D721Med (cell line): ENCODE measurements at places on chromosomes 5 and 9.

GRCh38 chr9:114913656-114914055, 16.7 kb downstream of the TNFSF8 start:
- DNase-seq = no peak

GRCh38 chr9:110994771-110995241, 43.5 kb downstream of the LPAR1 start:
- no peak for DNase-seq

DNA sequence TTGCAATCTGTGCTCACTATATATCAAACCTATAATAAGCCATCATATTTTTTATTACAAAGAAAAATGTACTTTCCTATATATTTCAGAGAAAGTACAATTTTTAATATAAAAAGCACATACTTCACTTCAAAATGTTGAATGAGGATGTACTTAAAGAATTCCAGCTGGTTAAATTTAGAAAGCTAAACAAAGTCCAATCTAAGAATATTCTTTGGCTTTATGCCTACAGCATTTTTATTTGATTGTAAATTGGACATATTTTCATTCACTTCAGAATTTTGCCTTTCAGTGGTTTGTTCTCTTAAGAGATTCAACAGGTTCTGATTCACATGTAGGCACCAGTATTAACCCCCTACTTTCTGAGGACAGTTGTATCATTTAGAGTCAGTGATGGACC, 533.8 kb downstream of the CAAP1 start:
- no peak for DNase-seq

GRCh38 chr9:100637787-100638186, 59.9 kb downstream of the CAVIN4 start:
- no peak for DNase-seq

- DNase-seq = no peak
Observed at GRCh38 chr5:51188001-51188591, 195.2 kb upstream of the ISL1 start.

- DNase-seq = no peak
Observed at GRCh38 chr5:168712280-168712924, 133.2 kb upstream of the PANK3 start.

DNA sequence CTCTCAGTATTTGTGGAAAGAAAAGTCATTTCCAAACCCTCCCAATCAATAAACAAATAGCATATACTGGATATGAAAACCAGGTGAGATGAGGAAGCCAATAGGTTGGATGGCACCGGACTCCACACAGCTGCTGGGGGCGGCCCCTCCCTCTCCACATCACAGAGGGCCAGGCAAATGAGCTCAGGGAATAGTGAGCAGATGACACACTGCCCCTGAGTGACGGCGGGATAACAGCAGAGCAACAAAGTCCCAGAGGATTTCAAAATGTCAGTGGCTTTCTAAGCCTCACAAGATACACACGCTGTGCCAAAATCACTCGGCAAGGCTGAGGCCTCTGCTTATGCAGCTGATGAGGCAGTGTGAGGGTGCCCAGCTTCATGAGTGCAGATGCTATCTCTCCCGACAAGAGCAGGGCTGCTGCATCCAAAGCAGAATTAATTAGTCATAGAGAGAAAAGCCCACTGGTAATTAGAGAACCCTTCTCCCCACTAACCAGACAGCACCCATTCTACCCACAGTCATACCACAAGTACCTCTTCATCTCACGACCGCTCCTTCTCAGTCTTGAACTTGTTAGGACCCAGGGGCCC, 235.0 kb upstream of the NFIL3 start:
- no peak for DNase-seq

- no peak for DNase-seq
Observed at GRCh38 chr5:134409321-134409720, 2.4 kb downstream of the CDKN2AIPNL start.

GRCh38 chr9:74498621-74499095, 1.5 kb downstream of the RORB start:
- no peak for DNase-seq

DNA sequence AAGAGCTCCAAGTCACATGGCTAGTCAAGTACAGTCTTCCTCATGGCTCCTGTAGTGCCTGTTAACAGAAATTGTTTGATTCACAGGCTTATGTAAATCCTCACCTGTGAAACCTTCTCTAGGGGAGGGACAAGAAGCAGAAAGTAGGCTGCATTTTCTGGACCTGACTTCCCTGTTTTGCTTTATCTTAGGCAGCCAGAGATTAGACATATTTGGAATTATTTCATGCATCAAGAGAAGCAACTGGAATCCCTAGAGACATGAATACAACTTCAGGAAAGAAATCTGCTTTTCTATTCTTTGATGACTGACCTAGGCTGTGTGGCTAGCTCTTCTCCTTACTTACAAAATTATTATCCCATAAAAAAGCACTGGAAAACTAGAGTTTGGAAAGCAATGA, 52.3 kb downstream of the CAST start:
- DNase-seq = no peak

- DNase-seq = no peak
Observed at GRCh38 chr9:78303377-78304062, 6.6 kb downstream of the PSAT1 start.

DNA sequence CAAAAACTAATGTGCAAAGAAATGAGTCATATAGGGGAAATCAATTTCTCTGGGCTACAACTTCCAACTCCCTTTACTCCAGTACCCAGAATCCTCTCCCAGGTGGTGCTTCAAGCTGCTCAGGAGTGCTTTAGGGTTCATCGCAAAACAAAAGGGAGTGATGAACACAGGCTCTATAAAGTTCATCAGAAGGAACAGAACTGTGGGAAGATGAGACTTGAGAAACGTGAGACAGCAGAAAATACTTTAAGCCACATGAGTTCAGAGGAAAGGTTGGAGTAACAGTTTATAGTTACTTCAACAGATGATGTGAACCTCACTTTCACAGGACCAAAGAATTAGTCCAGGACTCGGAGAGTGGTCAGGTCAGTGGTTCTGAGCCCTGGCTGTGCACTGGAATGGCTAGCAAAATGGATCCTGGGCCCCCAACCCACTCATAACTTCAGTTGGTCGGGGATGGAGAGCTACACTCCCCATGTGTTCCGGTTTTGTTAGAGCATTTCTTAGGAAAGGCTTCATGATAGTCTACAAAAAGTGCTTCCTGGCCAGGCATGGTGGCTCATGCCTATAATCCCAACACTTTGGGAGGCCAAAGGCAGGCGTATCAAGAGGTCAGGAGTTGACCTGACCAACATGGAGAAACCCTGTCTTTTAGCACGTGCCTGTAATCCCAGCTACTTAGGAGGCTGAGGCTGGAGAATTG, 4.3 kb downstream of the RPL12 start:
- DNase-seq = no peak

GRCh38 chr9:69671879-69672595, at the start of gene APBA1:
TSS of gene APBA1 (minus strand) at chr9:69672371.
- DNase-seq = no peak

DNA sequence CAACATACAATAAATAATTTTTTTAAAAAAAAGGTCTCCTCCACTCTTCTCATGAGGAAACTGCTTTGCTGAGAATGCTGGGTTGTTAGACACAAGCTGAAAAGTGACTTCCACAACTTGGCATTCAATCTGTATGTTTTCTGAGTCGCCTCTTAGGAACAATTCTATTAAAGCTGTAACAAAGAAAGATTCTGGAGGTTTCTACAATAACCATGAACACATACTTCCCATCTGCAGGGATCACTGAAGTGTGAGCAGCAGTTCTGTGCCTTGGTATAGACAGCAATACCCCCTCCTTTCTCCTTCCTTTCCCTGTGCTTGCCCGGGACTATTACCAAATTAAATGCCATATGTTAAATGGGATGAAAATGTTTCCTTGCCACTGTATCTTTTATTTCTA, 1.5 kb downstream of the DIRAS2 start:
- DNase-seq = no peak

GRCh38 chr9:123954518-123955280, 24.8 kb upstream of the DENND1A start:
- no peak for DNase-seq

GRCh38 chr5:62771341-62771740, 192.7 kb downstream of the LRRC70 start:
- DNase-seq = no peak

- DNase-seq = no peak
Observed at GRCh38 chr5:15720515-15720914, 220.5 kb downstream of the FBXL7 start.

DNA sequence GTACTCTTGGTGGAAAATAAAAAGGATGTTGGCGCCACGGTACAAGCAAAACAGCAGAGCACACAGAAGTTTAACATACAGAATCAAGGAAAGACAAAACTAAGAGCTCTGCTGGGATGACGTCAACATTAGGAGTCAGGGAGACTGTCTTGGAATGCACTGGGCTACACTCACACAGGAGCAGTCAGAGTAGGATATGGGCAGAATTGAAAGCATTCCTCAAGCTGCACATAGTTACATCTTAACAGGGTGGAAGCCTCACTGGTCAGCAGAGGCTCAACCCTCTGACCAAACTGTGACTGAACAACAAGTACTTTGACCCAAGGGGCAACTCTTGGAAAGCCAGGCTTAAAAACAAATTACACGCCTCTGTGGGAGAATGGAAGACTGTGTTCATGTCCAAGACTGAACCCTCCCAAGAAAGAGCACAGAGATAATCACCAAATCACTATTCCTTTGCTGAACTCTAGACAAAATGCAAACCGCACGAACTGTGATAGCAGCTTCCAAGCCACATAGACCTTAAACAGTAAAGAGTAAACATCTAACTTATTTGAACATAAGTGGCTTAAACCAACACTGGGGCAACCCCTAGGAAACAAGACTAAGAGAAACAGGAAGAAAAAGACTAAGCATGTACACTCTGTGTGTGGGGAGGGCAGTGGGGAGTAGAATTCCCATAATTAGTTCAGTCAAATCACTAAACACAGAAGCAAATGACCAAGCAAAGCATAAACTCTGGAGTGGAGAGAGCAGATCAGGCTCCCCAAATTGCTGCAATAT, 772.7 kb downstream of the PRELID2 start:
- DNase-seq = no peak

- no peak for DNase-seq
Observed at GRCh38 chr9:134870301-134870694, 10.3 kb upstream of the FCN2 start.

GRCh38 chr9:108696156-108696555, 159.6 kb downstream of the ACTL7B start:
- no peak for DNase-seq

GRCh38 chr9:116174347-116174746, 20.8 kb downstream of the PAPPA start:
- DNase-seq = no peak

DNA sequence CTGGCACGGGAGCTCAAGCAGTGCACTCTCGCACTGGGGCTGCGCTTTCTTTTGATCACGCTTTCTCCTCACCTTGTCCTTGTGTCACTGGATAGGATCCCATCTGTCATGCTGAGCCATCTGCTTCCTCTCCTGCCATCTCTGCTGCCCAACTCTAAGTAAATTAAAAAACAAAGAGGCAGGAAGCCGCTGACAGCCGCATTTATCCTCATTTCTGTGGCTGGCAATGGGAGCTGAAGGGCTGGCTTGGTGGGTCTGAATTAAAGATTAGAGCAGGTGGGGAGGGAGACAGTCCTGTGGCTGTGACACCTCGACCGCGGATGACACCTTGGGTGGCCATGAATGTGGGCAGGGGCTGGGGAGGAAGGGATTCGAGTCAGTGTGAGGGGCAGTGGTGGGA, 159.2 kb upstream of the ALDH1B1 start:
- no peak for DNase-seq

DNA sequence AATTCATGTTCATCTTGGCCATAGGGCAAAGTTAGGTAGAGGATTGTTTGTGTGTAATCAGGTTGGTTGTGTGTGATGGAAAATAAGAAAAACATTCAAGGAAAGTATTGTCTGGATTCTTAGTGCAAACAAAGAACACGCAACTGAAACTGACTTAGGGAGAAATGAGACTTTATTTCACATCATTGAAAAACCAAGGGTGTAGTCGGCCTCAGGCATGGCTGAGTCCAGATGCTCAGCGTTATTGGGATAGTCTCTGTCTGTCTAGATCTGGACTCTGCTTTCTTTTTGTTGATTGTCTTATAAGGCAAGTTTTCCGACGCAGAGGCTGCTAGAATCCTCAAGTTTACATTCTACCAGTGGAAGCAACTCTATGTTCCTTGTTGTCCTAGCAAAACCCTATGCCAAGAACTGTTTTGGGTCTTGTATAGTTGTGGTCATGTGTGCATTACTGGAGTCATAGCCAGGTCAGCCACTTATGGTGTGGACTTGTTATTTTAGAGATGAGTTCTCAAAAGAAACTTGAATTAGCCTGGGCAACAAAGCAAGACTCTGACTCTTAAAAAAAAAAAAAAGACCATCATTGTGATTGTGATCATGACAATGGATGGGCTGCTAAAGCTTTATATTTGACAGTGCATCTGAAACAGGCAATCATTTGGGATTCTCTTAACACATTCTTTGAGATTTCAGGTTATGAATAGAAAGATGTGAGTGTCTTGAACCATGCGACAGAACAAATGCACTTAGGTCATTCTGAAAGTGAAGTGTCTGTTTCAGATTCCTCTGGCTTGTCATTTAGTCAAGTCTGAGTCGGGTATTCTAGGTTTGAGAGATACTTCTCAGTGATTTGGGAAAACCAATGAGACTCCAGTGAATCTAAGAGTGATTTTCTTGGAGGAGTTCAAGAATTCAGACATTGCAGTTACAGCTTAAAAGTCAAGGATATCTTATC, 82.6 kb downstream of the DOCK2 start:
- no peak for DNase-seq

DNA sequence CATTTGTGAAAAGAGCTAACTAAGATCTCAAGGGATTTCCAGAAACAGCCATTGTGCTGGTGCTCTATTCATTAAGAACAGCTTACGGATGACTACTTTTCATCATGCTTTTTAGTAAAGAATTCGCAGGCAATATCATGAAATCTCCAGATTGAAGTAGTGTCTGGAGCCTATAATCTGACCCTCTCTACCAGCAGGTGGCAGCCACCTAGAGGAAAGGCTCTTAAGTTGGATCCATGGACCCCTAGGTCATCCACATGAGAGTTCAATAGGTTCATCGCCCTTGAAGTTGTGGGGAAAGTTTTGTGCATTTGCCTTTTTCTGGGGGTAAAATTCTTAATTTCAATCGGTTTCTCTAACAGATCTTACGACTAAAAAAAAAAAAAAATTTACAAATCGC, 82.3 kb downstream of the SLC1A3 start:
- no peak for DNase-seq

DNA sequence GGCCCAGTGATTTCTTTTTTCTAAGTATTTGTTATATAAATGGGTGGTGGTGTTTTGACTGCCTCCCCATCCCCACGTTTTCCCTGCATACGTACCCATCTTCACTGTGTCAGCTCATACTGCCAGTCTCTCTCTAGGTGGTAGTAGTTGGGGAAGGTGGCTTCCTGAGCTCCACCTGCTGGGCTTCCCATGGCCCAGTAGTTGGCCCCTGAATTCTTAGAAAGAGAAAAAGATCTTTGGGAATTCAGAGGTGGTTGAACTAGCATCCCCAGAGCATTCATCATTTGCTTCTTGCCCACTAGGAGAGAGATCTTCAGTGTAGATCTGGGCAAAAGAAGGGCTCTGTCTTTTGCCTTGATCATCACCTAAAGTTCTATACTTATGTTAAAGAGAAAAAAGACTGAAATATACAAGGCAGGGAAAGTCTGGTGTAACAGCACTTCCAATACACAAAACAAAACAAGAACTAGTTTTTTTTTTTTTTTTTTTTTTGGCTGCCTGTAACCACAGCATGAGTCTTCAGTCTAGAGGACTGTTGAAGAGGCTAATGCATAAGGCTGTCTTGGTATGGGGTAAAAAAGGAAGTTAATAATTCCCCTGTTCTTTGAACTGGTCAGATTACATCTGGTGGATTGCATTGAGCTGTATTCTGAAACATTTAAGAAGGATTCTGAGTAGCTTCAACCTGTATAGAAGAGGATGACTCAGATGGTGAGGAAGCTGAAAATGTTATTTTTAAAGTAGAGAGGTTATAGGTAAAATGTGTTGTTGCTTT, 128.7 kb downstream of the ATG10 start:
- no peak for DNase-seq
